Pancreas (tissue), 10 donors: ENCODE measurements at places on chromosomes 5 and 9.
A peak's percentile ranks its signal among the peaks of the same experiment; 100 is the strongest.

DNA sequence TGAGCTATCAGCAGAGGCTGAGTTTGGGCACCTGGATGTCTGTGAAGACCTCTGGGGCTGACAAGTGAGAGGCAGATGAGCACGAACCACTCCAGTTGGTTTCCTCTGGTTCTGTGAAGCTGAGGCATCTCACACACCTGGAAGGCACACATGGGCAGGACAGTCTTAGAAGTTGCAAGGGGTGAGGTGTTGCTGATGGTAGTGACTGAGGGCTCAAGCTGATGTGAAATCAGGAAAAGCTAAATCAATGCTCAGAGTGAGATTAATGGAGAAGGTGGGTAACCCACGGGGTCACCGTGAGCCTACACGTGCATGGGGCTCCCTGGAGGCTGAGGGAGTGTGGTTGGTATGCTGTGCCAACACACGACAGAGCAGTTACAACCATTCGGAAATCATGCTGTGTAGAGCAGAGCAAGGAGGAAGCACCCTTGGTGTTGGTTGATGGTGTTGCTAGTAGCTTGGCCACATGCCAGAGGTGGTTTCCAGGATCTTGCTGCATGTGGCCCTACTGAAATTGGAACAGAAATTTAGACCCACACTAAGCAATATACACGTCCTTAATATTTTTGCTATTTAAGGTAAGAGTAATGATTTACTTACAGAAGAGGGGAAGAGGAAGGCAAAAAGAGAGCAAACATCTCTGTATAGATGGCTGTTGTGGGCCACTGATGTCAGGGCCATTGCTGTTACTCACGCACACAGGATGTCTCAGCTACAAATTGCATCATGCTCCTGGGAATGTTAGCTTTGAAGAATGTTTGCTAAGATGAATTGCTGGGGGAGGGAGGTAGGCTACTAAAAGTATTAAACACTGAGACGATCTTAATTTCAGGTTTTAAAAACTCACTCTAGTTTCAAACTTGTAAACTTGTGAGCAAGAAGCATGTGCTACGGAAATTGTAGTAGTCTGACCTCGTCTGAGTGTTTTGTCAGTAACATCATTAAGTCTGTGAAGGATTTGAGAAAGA, 170.5 kb downstream of the ARHGEF28 start:
- peak; percentile 59 for DNase-seq

DNA sequence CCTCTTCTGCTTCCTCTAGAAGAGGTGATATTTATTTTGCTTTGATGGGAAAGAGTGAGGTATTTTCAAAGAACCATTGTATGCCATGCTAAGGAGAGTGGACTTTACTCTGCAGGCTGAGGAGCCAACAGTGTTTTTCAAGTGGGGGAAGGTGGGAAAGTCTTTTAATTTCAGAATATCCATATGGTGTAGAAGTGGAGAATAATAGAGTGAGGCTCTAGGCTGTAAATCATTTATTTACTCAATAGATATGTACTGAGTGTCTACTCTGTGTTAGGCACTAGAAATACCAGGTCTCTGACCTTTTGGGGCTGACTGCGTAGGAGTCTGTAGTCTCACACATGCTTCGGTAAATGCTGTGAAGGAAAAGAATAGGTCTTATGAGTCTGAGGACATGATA, 30.7 kb upstream of the TENT2 start:
- no peak for DNase-seq

DNA sequence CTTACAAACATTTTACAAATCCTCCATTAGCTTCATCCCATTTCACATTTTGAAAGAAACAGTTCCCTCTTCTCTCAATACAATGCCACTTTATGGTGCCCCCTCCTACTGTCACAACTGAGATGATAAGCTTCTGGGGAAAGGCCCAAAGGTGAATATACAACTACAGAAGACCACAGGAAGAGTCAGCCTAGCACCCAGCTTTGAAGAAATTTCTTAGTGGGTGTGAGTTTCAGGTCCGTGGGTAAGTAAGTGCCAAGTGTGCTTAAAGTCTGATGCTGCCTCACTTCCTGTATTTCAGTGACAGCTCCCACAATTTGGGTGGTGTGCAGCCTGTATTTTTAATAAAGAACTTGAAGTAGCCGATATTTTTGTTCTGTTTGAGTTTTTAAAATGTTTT, 68.1 kb downstream of the ARHGEF28 start:
- DNase-seq: no peak

DNA sequence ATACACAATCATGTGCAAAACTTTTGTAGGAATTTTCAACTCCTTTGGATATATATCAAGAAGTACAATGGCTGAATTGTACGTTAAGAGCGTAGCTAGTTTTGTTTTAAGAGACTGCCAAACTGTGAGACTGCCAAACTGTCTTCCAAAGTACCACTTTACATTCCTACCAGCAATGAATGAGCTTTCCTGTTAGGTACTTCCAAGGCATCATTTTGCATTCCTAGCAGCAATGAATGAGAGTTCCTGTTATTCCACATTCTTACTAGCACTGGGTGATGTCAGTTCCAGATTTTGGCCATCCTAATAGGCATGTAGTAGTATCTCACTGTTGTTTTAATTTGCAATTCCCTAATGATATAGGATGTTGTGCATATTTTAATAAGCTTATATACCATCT, 219.3 kb downstream of the KCNN2 start:
- DNase-seq: no peak

DNA sequence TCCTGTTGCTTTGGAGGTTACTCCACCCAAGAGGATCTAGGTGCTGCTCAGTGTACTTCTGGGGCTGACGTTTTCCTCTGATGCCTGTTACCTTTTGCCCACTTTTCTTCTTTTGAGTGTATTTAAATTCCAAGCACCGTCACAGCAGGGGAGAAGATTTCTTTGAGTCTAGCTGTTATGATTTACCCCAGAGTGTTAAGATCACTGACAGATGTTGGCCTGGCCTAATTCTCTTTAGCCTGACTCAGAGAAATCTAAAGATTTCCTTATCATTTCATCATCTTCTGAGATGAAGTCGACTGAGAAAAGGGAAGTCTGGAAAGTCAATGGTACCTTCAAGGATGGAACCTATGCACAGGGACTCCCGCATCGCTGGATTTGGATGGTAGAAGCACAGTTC, 191.5 kb downstream of the FBXL7 start:
- DNase-seq: no peak

DNA sequence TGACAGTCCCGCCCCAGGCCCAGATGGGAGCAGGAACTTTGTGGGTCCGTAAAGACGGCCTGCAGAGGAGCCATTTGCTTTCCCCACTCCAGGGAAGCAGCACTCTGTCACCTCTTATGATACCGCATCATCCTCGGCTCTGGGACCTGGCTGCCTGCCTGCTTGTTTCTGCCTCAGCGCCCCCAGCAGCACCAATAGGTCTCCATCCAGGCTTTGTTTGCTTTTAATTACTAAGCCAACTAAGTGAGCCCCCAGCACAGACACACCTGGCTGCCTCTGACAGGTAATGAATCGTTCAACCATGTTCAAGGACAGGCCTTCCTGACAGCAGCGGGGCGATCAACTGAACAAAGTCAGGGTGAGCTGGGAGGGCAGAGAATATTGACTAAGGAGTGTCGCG, 141.4 kb downstream of the C5orf15 start:
- DNase-seq: no peak

DNA sequence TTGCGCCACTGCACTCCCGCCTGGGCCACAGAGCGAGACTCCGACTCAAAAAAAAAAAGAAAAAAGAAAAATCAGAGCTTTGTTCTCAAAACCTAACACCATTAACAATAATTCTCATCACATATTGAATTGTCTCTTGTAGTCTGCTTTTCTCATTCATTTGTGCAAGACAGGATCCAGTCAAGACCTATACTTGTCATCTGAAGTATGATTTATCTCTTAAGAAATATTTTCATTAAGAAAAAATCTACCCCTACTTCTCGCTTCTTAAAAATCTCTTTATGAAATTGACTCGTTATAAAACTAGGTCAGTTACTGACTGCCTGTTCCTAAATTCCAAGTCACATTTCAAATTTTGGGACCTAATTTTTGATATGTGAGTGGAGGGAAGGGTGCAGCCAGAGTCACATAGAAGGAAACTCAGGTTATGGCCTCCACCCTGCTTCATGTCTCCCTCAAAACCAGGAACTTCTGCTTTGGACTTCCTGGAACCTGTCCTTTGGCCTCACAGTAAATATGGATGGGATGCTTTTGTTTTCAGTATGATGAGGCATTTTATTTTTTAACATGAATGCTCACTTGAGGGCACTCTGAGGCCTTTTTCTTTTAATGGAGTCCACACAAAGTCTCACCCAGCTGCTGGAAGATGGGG, 18.9 kb downstream of the ZNF169 start:
- DNase-seq: no peak
